Activated CD4-positive, alpha-beta T cell treated with anti-CD3 and anti-CD28 coated beads, Interleukin-2, amount 50 U/mL, for 48 hours (primary cell): ENCODE measurements at places on chromosomes 6 and 20.
A peak's percentile ranks its signal among the peaks of the same experiment; 100 is the strongest.

DNA sequence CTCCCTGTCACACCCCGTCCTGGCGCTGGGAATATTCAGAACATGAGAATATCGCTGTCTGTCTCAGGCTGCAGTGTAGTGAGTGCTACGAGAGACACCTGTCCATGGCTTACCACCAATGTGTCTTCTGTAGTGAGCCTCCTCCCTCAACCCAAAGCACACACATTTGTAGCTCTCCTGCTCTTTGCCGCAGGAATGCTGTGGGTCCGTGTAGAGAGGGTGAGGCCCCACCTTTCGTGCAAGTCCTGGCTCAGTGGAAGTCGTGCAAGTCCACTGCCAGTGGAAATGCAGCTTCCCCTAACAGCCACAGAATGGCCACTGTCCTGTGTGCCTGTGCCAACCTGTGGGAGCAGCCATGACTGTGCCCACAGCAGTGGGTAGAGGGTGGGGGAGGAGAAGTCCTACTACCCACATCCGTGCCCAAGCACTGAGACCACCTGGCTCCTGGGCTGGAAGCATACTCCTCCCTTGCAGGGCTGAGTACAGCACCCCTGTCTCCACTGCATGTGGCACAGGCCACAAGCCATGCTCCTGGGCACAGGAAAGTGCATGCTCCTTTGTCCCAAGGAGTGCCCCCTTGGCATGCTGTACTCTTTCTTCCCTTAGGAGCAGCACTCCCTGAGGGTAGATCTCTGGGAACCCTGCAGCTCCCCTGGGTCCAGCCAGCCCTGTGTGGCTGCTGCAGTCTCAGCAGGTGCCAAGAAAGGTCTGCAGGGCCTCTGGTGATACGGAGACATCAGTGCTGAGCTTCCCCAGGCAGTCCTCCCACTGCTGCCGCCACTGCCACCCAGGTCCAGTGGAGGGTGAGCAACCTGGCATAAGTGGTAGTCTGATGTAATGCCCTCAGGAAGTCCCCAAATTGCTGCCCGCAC is 28.0 kb downstream of the IGF2R start:
- no peak for DNase-seq

DNA sequence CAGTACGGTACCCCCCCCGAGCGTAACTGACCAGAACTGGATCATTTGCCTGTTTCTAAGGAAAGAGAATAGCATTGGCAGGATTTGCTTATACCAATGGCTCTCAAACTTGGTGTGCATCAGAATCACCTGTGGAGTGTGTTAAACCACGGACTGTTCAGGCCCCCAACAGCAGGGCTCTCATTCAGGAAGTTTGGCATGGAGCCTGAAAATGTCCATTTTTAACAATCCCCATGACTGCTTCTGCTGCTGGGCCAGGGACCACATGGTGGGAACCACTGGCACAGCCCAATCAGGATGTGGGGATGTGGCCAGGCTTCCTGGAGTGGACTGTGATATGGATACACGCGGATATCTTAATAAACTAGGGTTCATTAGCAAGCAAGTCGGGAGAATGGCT is 53.9 kb downstream of the GTF2H5 start:
- no peak for DNase-seq

GRCh38 chr20:316316-317068 is 8.9 kb upstream of the SOX12 start:
- DNase-seq, result no peak

DNA sequence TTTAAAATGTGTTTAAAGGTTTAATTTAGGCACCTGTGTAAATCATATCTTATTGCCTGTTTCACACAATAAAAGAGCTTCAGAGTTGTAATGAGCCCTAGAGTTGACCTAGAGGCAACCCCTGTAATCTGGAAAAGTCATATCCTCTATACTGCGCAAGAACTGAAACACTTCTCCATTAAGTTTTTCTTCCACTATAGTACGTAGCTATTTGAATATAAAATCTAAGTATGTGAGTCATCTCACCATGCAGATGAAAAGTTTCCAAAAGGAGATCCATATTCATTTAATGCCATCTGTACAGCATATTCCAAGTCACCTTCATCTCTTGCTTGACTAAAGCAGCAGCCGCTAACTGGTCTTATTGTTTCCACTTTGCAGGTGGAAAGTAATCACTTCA is 26.0 kb upstream of the TAAR1 start:
- DNase-seq, result no peak

- no peak for DNase-seq
Measured at GRCh38 chr20:23655491-23656211, 17.9 kb upstream of the CST3 start.

DNA sequence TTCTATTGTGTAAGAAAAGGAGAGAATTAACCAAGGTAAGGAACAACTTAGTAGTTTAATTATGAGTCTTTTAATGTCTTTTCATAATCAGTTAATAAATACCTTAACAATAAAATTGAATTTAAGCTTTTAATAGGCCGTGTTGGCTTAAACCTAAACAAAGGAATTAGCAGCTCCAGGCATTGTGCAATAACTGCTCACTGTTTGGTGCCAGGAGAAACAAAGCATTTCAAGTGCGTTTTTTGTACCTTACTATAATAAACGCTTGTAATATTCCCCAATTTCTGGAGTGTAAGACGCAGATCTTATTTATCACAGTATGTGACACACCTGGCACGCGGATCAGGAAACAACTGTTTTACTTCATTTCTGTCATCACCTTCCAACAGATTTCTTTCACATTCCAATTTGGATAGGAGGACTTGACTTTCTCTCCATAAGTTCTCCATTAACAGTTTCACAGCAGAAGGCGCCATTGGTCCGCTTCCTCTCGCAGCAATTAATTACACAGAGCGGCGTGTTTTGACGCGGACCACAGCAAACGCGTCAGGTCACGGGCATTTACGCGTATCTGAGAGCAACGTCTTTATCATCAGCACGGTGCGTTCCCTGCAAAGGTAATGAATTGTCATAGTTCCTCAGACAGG is 335.8 kb upstream of the NT5E start:
- no peak for DNase-seq

- DNase-seq, result no peak
Measured at GRCh38 chr6:136102991-136103688, 147.0 kb downstream of the MTFR2 start.

GRCh38 chr20:22823119-22823518 is 212.0 kb upstream of the SSTR4 start:
- no peak for DNase-seq

DNA sequence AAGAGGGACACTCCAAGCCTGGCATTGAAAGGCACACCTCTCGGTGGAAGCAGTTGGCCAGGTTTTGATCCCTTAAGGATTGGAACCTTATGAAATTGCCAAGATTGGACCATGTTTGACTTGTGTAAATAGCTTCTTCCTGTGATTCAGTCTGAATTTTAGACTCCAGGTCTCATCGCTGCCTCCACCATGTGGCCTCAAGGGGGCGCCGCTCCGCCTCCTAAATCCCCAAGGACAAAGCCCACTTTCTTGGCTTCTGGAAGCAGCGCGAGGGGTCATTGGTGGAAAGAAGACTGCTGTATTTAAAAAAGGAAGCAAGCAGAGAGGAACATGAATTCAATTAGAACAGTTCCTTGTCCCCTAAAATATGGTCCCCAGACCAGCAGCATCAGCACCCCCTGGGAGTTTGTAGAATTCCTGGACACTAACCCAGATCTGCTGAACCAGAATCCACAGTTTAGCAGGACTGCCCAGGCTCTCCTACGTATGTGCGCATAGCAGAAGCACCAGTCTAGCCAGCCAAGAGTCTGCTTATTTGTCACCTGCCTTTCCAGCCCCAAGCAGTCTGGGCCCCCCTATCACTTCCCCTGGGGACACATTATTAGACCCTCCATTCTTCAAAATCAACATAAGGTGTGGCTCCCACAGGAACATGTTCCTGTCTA is 108.5 kb downstream of the LY86 start:
- DNase-seq, result peak; percentile 55

- no peak for DNase-seq
Measured at GRCh38 chr6:47112317-47112716, 70.2 kb upstream of the ADGRF1 start.

DNA sequence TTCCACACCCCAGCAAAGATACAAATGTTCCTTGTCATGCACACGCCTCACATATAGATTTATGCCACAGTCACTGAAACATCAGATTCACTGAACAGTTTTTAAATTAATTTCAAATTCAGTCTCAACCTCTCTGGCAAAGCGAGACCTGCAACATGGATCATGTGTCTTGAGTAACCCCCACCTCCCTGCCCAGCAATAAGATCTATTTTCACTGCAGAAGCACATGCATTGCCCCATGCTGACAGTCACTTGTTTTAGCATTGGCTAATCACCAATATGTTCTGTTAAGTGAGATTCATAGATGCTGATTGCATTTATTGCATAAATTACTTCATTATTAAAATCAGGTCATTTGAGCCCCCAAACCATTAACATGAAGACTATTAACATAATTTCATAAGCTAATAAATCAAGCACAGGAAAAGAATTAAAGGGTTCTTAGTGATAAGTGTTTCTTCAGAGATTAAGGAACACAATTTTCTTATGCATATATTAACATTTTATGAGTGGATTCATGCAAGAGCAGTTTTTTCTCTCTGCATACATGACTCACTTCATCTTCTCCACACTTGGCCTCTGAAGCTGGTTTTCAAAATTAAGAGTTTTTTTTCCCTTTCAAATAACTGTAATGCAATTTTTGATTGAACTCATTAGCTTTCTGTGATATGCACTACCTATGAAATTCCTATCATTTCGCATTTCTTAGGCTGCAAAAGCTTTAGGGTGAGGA is 173.2 kb upstream of the SOX4 start:
- DNase-seq, result no peak

DNA sequence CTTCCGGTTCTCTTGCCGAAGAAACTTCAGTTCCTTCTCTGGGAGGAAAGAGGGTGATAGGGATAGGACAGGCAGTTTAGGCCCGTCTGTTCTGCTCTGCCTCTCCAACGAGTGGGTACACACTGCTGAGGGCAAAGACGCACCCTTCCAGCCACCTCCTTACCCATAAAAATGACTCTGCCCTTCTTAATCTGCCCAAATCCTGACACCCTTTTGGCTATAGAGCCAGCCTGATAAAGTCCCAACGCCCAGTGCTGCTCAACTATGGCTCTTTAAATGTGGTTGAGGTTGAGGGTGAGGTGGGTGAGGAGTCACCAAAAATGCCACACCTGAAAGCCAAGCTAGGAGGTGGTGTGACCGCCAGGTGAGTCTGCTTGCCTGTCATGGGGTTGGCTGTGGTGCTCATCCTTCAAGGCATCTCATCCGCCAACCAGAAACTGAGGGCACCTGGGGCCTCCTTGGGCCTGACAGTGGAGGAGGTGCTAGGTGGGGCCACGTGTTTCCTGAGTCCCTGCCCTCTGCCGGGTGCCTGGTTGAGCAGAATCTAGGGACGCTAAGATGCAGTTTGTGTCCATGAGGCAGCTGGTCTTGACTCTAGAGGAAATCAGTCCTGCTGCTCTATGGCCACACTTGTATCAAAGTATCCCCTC is 16.3 kb downstream of the CCDC167 start:
- DNase-seq, result no peak
